ENCODE measurements at places on chromosomes 16 and 17. TPM values are rescaled to one million over a fixed set of nuclear protein-coding genes. Genes with fewer than 3 reads are reported as not detected.

DNA sequence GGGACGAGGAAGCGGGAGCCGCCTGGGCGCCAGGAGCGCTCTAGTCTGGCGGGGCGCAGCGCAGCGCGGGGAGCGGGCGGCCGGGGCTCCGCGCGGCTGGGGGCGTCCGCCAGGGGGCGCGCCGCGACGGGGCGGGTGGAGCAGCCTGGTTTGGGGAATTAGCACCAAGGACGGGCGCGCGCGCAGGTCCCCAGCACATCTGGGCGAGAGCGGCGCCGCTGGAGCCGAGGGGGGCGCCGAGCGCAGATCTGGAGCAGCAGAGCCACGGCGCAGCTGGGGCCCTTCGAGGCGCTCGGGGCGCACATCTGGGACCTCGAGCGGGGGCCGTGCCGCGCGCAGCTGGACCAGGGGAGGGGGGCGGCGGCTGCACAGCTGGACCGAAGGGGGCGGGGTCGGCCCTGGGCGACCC lies at the start of gene NXPH3:
Gene NXPH3, plus strand, starts transcription at position 193 of the 409 bp plus-strand sequence. CDS start 349 bp downstream, outside the sequence.
- peak; percentile 53 for DNase-seq

DNA sequence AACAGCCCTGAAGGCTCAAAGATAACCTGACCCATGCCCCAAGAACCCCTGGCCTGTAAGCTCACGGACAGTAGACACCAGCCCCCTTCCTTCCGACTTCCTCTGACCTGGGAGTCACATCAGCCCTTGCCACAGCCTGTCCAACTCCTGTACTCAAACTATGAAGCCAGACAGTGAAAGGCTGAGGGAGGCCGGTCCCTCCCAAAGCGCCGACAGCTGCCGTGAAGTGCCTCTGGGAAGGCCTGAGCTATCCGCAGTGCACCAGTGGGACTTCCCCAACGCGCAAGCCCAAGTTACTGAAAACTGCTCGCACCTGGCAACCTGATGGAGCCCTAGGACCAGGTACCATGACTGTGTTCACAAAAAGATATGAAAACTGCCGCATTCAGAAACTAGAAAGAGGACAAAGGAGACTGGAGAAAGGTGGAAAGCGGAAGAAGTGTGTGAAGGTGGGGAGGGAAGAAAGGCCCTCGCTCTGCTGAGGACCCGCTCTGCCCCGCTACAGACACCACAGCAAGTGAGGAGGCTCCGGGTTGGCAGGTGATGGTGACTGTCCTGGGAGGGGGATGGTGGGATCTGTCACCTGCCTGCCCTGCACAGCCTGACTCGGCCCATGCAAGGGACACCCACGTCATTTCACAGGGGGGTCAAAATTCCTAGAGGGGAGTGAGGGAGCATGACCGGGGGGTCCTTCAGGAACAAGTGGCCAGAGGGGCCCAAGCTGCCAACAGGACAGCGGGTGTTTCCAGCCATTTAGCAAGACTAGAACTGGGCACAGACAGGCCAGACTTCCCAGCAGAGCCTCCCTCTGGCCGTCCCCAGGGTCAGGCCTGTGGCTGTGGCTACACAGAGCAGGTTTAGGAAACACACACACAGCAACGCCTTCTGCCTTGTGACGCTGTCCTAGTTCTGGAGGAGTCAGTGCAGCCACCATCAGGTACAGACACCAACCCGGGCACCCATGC lies 13.1 kb upstream of the TRAP1 start:
- DNase-seq: no peak

Gene KRTAP17-1
- not detected for total RNA-seq

Gene UMOD
- total RNA-seq: not detected

Gene HAS3
- 1.3 TPM for total RNA-seq

GRCh38 chr17:17957584-17957916 lies 14.7 kb downstream of the TOM1L2 start:
- DNase-seq: no peak

Gene CES1
- total RNA-seq: 2.2 TPM

DNA sequence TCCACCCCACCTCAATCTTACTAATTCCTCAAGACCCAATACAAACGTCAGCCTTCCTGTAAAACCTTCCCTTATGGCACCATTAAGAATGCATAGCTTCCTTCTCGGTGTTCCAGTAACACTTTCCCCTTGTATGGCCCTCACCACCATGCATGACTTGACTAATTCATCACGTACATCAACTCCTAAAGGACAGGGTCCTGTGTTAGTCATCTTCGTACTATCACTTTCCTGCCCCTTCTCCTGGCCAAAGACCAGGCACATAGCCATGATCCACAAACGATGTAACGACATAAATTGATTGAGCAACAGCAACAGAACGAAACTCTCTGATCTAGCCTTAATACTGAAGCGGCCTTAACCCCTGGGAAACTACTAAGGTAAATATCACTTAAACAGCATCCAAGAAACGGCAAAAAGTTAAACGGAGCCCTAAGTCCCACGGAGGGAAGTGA lies 612 bp downstream of the PSMD12 start:
- peak; percentile 63 for DNase-seq

- no peak for DNase-seq
Observed at GRCh38 chr17:40203131-40203530, 16.0 kb upstream of the WIPF2 start.

DNA sequence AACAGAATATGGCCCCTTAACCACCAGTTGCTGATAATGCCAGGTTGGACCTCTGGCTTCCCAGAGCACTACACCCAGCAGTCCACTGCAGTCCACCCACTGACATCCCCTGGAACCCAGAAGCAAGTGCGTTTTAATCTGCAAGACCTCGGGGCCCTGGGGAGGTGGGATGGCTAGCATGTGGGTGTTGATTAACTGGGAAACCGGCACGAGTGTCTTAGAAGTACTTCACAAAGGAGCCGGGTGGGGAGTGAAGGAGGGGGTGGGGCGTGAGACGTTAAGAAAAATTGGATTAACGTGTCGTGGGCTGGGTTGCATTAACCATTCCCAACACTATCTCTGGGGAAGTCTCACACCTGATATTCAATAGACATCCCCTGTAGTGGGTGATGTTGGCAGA lies 6.1 kb upstream of the HIC1 start:
- DNase-seq: no peak

Gene PRAC1
- total RNA-seq: not detected

DNA sequence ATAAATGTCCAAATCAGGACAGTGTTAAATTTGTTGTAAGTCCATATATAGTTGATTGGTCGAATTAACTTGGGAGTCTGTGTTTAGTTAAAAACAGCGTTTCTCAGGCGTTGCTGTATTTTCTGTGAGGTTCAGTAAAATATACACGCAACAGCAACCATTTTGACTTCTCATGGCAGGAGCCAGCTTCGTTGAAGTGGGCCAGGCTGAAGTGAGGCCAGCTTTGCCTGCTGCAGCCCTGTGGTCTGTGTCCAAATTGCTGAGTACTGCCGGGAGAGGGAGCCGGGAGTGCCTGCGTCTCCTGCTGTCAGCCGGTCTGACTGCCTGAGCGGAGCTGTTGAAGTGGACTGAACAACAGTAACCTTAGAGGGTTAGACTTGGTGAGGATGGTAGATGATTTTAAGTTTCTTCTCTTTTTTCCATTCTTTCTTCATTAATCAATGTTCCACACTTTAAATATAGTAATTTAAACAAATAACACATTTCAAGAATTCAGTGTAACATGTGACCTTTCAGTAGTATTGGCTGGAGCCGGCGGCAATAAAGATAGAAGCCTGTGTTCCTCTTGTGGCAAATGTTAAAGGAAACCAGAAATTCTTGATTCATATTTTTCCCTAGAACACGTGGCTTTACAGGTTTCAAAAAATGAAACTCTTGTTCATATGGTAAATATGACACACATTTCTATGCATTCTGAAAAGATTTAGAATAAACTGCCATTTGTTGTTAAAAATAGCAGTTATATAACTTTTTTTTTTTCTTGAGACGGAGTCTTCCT lies 37.0 kb upstream of the ZNF750 start:
- DNase-seq: no peak

Gene DHX8
- 53.7 TPM for total RNA-seq

GRCh38 chr17:13635951-13636350 lies 34.2 kb upstream of the HS3ST3A1 start:
- peak; percentile 29 for DNase-seq

GRCh38 chr16:55255733-55256282 lies 68.2 kb upstream of the IRX6 start:
- no peak for DNase-seq

Gene TGFB1I1
- 37.5 TPM for total RNA-seq

Gene PTX4
- total RNA-seq: not detected

Gene RPTOR
- total RNA-seq: 8.4 TPM

Data from M059J (cell line).